Right ventricle myocardium superior (tissue), 1 donor: ENCODE measurements at places on chromosomes 13 and 19. TPM values are rescaled to one million over a fixed set of nuclear protein-coding genes. Genes with fewer than 3 reads are reported as not detected.
A peak's percentile ranks its signal among the peaks of the same experiment; 100 is the strongest.

PRR12 gene
- total RNA-seq: 12.6 TPM

- no peak for DNase-seq
These were observed 1004.1 kb upstream of the PCDH9 start for GRCh38 chr13:68234274-68234673.

PEG3 gene
- 7.1 TPM for total RNA-seq

GRCh38 chr13:58806401-58806800 is 1174.9 kb downstream of the PCDH17 start:
- no peak for DNase-seq

GRCh38 chr19:30227661-30228112 is 144.5 kb upstream of the ZNF536 start:
- DNase-seq: peak; percentile 75

- peak; percentile 82 for DNase-seq
These were observed 2.7 kb downstream of the PRKACA start for GRCh38 chr19:14114854-14115253.

ALG11 gene
- total RNA-seq: 17.8 TPM

GRCh38 chr13:110272651-110273050 is 34.3 kb downstream of the COL4A1 start:
- no peak for DNase-seq

KCNRG gene
- total RNA-seq: 0.32 TPM

CPAMD8 gene
- 14.1 TPM for total RNA-seq

GRCh38 chr13:110546926-110547325 is 14.6 kb downstream of the RAB20 start:
- peak; percentile 88 for DNase-seq

CBARP gene
- total RNA-seq: 1.1 TPM

GRCh38 chr13:75744127-75744526 is 108.0 kb downstream of the LMO7 start:
- DNase-seq: no peak

- DNase-seq: no peak
These were observed 82.0 kb downstream of the MYO16 start for GRCh38 chr13:108711386-108711785.

DNA sequence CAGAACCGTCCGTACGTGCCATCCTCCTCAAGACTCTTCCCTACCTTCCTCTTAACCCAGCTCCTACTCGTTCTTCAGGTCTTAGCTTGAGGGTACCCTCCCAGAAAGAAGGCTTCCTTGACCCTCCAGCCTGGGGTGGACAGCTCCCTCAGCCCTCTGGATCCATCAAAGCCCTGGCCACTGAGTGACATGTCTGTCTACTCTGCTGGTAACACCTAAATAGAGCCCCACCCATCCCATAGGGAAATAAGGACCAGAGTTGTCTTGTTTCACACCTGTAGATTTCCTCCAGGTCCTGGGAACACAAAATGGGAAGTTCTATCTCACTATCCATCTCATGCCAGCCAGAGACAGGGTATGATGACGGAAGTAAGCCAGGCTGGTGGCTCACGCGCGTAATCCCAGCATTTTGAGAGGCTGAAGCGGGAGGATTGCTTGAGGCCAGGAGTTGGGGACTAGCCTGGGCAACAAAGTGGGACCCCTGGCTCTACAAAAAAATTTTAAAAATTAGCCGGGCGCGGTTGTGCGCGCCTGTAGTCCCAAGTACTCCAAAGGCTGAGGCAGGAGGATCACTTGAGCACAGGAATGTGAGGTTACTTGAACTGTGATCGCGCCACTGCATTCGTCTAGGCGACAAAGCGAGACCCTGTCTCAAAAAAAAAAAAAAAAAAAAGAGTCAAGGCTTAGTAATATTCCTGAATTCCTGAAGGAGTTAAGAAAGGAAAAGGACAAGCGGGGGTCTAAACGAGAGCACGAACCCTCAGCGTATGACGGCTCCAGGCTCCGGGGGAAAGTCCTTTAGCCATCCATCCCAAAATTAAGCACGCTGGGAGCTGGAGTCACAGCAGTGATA is 566 bp upstream of the CCDC97 start:
- DNase-seq: no peak

- DNase-seq: no peak
These were observed 8.1 kb upstream of the ATG4D start for GRCh38 chr19:10535613-10536012.
